ENCODE measurements at places on chromosomes 3 and 15.

- no peak for DNase-seq
Measured at GRCh38 chr3:134153761-134154160, 96.9 kb downstream of the RYK start.

- DNase-seq = no peak
Measured at GRCh38 chr3:66465587-66465986, 35.2 kb downstream of the LRIG1 start.

DNA sequence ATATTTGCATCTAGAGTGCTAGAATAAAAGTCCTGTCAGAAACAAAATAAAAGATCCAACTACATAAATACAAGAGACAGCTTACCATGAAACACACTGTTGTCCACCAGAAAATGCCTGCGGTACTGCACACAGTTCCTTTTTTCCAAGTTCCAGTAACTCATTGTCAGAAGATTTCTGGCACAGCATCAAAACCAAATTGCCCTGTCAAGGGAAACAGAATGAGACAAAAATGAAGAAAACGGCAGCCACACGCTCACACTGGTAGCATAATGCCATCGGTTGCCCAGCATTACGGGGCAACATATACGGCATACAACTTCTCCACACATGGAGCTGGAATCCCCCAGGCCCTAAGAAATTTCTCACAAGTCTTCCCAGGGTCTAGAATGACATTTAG, 40.8 kb downstream of the PLCH1 start:
- DNase-seq = no peak

- DNase-seq = no peak
Measured at GRCh38 chr3:33941804-33942203, 143.4 kb downstream of the PDCD6IP start.

- DNase-seq = no peak
Measured at GRCh38 chr15:91853511-91853947, at the start of gene SLCO3A1. Gene SLCO3A1 (plus strand): TSS chr15:91853708.

- no peak for DNase-seq
Measured at GRCh38 chr15:41804361-41804760, 23.5 kb upstream of the JMJD7 start.

- no peak for DNase-seq
Measured at GRCh38 chr3:69494185-69494584, 108.3 kb upstream of the FRMD4B start.

GRCh38 chr3:18572809-18573208, 147.7 kb upstream of the SATB1 start:
- no peak for DNase-seq

Measured in DMS79 treated with DMSO at 0.1 percent for 48 hours (cell line).